ENCODE measurements at places on chromosomes 2 and 18.

- no peak for DNase-seq
These were observed 12.9 kb upstream of the TFPI start for GRCh38 chr2:187567126-187567525.

DNA sequence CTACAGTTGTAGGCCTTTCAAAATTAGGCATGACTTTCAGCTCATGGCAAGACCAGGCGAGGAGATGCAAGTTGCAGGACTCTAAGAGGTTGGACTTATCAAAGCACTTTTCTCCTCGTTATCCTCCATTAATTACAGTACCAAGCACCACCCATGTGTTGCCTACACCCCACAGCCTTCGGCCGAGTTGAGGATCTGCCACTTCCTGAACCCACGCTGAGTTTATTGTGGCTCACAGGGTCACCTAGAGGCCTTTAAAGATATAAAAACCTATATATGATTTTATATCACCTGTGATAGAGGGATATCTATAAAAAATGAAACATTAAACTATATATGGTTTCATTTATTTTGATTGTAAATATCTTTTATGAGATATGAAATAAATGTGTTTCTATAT is 2.6 kb downstream of the UGT1A10 start:
- DNase-seq, result no peak

- DNase-seq, result no peak
These were observed 13.8 kb upstream of the DES start for GRCh38 chr2:219404291-219404910.

GRCh38 chr2:20955277-20956026 is 88.4 kb downstream of the APOB start:
- DNase-seq, result no peak

GRCh38 chr18:7485616-7486015 is 81.5 kb upstream of the PTPRM start:
- DNase-seq, result no peak

DNA sequence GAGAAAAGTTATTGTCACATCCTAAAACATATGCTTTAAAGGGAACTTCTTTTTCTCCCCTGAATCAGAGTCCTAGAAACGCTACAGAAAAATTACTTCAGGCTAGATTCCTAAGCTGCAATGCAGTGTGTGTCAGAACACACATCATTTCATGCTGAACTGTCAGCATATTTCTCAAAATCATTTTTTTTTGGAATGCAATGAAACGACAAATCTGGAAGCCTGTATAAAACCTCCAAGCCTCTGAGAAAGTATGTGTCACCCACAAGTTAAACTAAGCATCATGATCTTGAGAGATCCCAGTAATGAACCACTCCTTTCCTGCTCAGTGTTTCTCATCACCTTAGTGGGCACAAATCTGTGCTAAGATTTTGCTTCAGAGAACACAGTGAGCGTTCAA is 276.2 kb downstream of the ZNF521 start:
- no peak for DNase-seq

DNA sequence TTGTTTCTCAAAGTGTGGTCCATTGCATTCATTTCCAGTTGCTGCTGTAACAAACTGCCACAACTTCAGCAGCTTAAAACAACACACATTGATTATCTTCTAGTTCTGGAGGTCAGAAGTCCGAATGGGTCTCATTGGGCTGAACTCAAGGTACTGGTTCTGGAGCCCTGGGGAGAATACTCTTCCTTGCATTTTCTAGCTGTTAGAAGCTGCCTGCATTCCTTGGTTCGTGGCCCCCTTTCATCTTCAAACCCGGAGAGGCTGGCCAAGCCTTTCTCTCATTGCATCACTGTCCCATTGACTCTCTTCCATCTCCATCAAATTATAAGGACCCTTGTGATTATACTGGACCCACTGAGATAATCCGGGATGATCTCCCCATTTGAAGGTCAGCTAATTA is 98.1 kb downstream of the SPATS2L start:
- DNase-seq, result no peak

DNA sequence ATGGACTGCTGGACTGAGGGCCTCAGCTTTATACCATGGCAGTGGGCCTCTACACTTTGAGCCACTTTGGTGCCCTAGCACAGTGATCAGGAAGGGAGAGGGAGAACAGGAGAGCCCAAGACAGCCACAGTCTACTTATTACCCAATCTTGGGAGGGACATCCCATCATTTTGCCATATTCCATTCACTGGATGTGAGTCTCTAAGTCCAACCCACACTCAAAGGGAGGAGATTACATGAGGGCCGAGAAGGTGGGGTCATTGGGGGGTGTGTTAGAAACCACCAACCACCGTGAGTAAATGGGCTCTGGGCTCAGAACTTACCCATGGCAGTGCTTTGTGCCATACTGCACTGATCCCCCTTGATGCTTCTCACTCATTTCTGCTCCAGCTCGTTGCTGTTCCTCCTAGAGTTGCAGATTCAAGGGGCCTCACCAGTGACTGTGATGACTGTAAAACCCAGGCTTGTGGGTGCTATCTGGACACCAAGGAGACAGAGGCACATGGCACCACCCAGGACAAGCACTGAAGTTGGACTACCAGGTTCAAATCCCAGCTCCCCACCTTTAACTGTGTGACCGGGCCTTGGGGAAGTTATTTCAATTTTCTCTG is 97.6 kb upstream of the RAB6C start:
- DNase-seq, result no peak

GRCh38 chr2:7530001-7530400 is 612.8 kb downstream of the RNF144A start:
- DNase-seq, result no peak

Measured in NCI-H1930 (cell line).